NCI-H1105 (cell line): ENCODE measurements at places on chromosomes 12 and 14.
A peak's percentile ranks its signal among the peaks of the same experiment; 100 is the strongest.

- no peak for DNase-seq
Measured at GRCh38 chr12:62963486-62964041, 28.6 kb upstream of the PPM1H start.

- DNase-seq = no peak
Measured at GRCh38 chr12:65162609-65163008, 6.8 kb upstream of the LEMD3 start.

- peak; percentile 56 for DNase-seq
Measured at GRCh38 chr14:64823305-64823861, 56.3 kb downstream of the SPTB start.

DNA sequence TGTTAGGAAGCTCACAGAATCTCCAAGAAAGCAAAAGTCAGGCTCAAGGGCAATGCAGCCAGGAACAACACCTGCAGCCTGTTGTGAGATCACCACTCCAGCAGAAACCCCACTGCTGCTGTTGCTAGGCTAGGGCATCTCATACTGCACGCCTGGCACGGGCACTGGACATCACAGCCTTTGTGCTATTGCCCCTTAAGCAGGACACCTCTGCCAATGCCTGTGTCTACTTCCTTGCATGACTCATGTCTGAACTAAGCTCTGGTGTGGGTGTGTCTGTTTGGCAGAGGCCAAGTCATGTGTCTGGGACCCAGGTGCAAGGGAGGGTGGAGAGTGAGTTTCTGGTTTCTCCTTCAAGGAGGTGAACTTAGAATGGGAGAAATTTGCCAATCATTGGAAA is 10.0 kb upstream of the DDX47 start:
- no peak for DNase-seq

DNA sequence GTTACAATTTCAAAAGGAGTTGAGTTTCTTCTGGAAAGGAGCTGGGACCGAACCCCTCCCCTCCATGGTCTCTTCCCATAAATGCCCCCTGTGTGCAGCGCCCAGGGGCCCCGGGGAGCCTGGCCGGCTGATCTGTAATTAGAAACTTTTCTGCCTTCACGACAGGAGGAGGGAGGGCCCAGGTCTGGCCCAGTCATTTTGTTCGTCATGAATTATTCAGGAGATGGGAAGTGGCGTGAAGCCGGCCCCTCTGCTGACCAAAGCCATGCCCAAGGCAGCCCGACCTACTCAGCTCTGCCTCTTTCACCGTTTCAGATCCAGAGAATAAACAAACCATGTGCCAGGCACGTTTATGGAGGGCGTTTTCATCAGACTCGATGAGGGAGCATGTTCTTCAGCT is 33.3 kb upstream of the MSI1 start:
- no peak for DNase-seq

GRCh38 chr12:109052414-109053323 is at the start of gene USP30:
USP30 (plus strand) TSS chr12:109052576; CDS start chr12:109052679, 103 bp downstream.
- DNase-seq = peak; percentile 88

DNA sequence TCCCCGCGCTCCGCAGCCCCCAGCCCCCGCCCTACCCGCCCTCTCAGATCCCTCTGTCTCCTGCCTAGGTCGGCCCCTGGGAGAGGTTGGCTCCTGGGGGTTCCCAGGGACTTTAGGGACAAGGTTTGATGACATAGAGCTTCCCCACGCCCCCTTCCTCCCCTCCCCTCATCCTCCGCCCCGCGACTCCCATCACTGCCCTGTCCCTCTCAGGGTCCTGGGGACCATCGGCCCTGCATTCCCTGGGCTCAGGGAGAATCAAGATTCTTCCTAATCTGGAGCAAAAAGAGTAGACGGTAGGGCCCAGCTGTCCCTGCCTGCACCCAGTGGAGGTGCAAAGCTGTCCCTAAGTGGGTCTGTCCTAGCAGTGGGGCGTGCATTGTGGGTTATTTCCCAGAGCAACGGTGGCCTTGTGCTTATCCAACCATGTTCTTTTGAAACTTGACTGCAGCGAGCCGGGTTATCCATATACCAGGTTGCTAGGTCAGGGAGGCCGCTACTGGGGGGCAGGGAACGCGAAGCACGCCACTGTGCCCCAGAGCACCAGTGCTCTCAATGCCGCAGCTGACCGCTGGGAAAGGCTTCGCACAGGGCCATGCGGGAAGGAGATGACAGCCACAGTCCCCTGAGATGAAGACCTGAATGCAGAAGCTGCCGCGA is 124.4 kb upstream of the PRMT8 start:
- no peak for DNase-seq

GRCh38 chr12:96083020-96083719 is 47.8 kb upstream of the LTA4H start:
- DNase-seq = no peak

- peak; percentile 55 for DNase-seq
Measured at GRCh38 chr12:4273652-4274395, at the start of gene CCND2. CCND2 (plus strand) TSS chr12:4273762; CDS start chr12:4274041, 279 bp downstream.

- DNase-seq = no peak
Measured at GRCh38 chr14:54798465-54799124, 104.0 kb downstream of the GCH1 start.

GRCh38 chr12:12011880-12012260 is 58.9 kb upstream of the BCL2L14 start:
- DNase-seq = no peak

DNA sequence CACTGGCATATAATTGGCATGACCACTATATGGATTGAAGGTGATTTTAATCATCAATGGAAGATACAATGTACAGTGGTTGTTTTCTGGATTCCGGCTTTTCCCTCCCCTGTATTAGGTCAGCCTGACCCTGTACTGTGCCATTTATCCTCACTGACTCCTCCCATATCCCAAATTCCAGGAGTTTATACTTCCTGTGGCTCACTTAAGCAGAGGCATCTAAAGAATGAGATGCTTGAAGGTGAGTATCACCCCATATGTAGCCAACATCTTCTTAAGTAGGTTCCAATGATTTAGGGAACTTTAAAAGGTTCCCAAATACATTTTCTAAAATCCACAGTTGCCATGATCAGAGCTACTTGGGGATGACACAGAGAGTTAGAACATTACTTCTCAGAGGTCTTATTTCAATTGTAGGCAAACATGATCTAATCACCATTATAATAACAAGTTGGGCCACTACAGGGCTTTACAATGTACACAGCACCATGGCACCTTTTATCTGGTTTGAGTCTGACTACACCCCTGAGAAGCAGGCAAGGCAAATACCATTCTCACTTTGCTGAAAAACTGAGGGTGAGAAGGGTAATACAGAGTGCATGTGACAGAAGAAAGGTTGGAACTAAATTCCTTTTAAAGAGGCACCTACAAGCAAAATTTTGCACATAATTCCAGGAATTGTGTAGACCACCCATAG is 212.3 kb upstream of the GARIN6 start:
- no peak for DNase-seq

DNA sequence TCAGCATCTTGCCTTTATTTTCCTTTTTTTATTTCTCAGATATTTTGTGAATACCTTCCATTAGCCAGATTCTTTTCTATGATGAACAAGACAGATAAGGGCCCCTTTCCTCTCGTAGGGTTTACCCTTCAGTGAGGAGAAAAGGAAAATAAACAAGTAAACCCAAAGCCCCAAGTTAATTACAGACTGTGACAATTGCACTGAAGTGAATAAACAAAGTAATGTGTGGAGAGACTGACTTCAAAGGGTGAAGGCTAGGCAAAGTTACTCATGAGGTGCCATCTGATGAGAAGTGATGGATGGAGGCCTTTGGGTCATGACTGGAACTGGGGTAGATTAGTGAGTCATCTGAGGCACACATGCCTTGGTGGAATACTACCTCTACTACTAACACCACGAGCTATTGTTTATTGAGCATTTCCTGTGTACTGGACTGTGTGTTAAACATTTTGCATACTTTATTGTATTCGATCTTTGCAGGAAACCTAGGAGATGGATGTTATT is 143.4 kb upstream of the PRICKLE1 start:
- DNase-seq = no peak

GRCh38 chr12:51000245-51000644 is 25.9 kb downstream of the SLC11A2 start:
- DNase-seq = no peak

GRCh38 chr12:1530592-1531152 is 63.7 kb downstream of the FBXL14 start:
- DNase-seq = no peak

DNA sequence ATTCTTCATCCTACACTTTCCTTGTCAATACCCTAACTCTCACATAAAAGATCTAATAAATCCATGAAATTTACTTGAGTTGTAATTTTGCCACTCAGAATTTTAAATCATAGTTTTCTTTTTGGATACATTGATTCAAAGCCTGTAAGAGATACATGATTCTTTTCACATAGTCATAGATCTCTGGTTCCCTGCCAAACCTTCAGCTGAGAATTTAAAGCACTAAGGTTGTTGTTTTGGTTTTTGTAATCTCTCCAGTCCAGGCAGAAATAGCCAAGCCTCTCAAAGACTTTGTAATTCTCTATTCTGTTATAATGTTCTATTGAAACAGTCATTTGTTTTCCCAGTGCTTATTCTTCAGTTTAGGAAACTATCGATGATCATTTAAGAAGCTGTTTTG is 273.9 kb downstream of the TRHDE start:
- DNase-seq = no peak

GRCh38 chr12:111063295-111064026 is 143.1 kb upstream of the MYL2 start:
- no peak for DNase-seq

DNA sequence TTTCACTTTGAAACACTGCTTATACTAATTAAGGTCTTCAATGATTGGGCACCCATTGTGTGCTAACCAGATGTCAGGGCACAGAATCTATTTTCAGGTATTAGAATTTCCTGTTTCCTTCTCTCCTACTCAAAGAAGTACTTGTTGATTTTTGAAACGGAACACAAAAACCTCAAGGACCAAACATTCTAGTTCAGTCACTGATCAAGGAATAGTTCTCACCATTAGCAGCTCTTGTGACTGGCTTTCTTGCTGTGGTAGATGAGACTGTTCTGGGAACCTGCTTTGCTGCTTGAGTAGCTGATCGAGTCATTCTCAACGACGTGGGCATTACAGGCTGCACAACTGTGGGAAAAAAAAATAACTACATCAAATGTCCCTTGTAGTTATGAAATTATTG is 11.0 kb downstream of the DLGAP5 start:
- no peak for DNase-seq

DNA sequence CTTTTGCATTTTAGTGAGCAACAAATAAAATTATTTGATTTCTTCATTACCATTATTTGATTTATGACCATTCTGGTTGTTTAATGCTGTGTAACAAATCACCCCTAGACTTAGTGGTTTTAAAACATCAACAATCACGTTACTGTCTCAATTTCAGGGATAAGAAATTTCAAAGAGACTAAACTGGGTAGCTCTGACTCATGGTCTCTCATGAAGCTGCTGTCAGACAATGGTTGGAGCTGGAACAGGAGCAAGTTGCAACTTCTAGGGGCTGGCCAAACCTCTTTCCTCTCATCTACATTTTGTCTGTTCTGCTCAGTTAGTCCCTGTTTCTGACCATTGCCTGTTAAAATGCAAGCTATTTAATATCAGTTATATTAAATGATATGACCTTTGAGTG is 517.0 kb downstream of the KCNH5 start:
- DNase-seq = no peak

- DNase-seq = no peak
Measured at GRCh38 chr12:34219046-34219770, 196.9 kb downstream of the ALG10 start.

DNA sequence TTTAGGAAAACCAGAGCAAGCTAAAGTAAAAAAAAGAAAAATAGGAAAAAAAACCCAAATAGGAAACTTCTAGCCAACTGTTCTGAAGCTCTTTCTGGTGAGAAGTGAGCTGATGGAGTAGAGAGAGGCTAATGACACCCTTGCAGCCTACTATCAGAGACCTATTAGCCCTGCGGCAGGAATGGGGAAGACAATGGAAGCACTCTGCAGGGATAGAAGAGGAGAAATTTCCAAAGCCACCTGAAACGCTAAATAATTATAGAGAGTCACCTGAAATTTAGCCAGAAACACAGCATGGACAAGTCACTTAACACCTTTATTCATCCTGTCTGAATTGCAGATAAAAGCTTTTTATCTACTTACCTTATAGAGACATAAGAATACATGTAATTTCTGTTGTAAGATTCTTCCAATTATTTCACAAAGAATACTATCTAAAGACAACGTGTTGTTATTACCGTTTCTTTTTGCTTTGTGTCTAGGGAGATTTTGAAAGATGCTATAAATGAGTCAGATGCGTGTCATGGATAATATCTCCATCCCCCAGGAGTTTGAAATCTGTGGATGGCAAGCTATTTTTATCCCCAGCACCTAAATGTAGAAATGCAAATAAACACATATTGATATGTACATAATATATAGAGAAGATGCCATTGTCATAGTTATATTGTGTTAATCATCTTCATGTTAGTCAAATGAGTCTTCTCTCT is 138.6 kb downstream of the TPH2 start:
- peak; percentile 53 for DNase-seq

- no peak for DNase-seq
Measured at GRCh38 chr14:21057803-21058675, at the start of gene RNASE8. RNASE8 (plus strand) TSS chr14:21057822; CDS start chr14:21057893, 71 bp downstream.

GRCh38 chr14:24794644-24795305 is 160.8 kb upstream of the GZMB start:
- DNase-seq = peak; percentile 62

GRCh38 chr12:22480016-22480415 is 64.3 kb downstream of the C2CD5 start:
- no peak for DNase-seq

DNA sequence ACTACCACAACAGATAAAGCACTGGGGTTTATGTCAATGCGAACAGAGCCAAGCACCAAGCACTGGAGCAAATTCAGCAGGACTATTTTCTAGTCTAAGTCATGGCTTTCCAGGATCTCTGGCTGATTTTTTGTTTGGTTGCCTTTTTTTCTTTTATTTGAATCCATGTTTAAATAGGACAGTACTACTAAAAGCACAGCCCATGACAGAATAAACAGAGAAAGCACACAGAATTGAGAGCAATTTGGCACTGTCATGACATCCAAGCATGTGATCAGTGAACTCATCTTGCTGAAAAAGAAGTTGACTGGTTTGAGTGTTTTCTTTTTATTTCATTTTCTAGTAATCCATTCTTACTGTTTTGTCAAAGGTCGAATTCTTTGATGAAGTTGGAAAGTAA is 23.1 kb upstream of the RERG start:
- no peak for DNase-seq

- no peak for DNase-seq
Measured at GRCh38 chr12:50120521-50120920, 8.5 kb downstream of the COX14 start.

GRCh38 chr12:86233126-86233525 is 23.1 kb downstream of the MGAT4C start:
- peak; percentile 75 for DNase-seq

DNA sequence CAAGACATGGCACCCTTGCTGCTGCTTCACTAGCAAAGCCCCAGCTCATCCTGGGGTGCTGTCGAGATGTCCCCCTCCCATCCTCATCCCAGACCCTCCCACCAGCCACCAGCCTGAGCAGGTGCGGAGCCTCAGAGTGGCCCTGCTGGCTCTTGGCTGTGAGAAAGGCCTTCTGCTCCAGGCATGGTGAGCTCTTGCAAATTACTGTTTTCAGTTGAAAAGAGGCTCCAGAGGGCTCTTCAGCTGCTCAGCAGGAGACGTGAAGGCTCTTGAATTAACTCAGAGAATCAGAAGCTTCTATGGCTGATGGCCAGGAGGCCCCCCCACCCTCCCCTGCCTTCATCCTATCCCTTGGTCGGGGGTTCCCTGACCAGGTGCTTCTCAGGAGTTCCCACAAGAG is 44.1 kb downstream of the WSCD2 start:
- no peak for DNase-seq
